ENCODE measurements at places on chromosomes 3 and 15. TPM values are rescaled to one million over a fixed set of nuclear protein-coding genes. Genes with fewer than 3 reads are reported as not detected.

The MB21D2 gene
- total RNA-seq = 8.2 TPM

The VGLL3 gene
- 0.44 TPM for total RNA-seq

The ARL6IP5 gene
- 20.6 TPM for total RNA-seq

The POPDC2 gene
- 1.6 TPM for total RNA-seq

The ACOX2 gene
- total RNA-seq = 8.6 TPM

The GPR87 gene
- 0.23 TPM for total RNA-seq

The LCTL gene
- 0.70 TPM for total RNA-seq

The CYP1A1 gene
- not detected for total RNA-seq

The SYNPR gene
- not detected for total RNA-seq

The RPL29 gene
- total RNA-seq = 1,600 TPM

The GPR156 gene
- total RNA-seq = 1.4 TPM

The BLM gene
- total RNA-seq = 34.9 TPM

The C3orf22 gene
- total RNA-seq = not detected

The RFT1 gene
- total RNA-seq = 26.5 TPM

The PYGO1 gene
- total RNA-seq = 2.0 TPM

The ATG3 gene
- total RNA-seq = 36.5 TPM

The CFAP92 gene
- 1.4 TPM for total RNA-seq

The MOBP gene
- total RNA-seq = 0.92 TPM

The CFAP100 gene
- total RNA-seq = 0.44 TPM

The MRPS22 gene
- total RNA-seq = 39.6 TPM

The CLN6 gene
- total RNA-seq = 59.8 TPM

The SKOR1 gene
- total RNA-seq = 0.37 TPM

The CPNE4 gene
- 2.0 TPM for total RNA-seq

The TM6SF1 gene
- total RNA-seq = 1.9 TPM

The PHC3 gene
- total RNA-seq = 27.5 TPM

The ZMYND10 gene
- 3.2 TPM for total RNA-seq

The IQCF2 gene
- total RNA-seq = not detected

The LYZL4 gene
- total RNA-seq = not detected

The FANCI gene
- 173 TPM for total RNA-seq

The CEMIP gene
- total RNA-seq = 2.2 TPM

The CYP8B1 gene
- not detected for total RNA-seq

The SAMD7 gene
- total RNA-seq = not detected

The DUOX1 gene
- total RNA-seq = 1.2 TPM

The ZKSCAN7 gene
- 10.2 TPM for total RNA-seq

The GRAMD2A gene
- 2.0 TPM for total RNA-seq

The ROPN1 gene
- total RNA-seq = not detected

The NR1I2 gene
- 0.29 TPM for total RNA-seq

The BCL2A1 gene
- not detected for total RNA-seq

The PPP1R14D gene
- total RNA-seq = not detected

The ARGFX gene
- not detected for total RNA-seq

The CAV3 gene
- not detected for total RNA-seq

All from endodermal cell (in vitro differentiated cells).